Mesenchymal stem cell (in vitro differentiated cells and primary cell): ENCODE measurements at places on chromosomes 6 and 20.

DNA sequence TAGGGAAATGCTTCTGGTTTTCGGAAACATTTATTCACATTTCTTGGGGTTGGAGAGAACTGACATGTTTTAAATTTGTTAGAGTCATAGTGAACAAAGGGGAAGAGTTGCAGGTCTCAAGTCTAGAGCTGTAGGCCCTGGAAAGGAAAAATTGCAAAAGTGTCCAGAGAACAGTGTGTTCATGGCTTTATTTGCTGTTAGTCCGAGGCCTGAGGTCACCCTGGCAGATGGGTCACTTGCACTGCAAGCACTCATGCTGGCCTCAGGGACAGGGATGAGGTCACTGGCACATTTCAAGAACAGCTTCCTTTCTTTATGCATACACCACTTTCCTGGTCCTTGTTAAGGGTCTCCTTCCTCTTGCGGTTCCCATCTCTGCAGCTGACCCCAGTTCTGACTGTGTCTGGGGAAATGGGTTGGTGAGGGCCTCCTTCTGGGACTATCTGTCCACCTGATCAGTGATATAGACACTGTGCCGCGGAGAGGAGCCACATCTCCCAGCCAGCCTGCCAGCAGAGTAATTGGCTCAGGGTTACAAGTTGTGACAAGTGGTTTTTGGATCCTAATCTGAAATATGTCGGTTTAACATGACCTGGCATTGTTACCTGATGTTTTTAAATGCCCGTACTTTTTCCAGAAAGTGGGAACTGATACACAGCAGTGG, 194.0 kb downstream of the EYA4 start:
- DNase-seq = peak; percentile 18

DNA sequence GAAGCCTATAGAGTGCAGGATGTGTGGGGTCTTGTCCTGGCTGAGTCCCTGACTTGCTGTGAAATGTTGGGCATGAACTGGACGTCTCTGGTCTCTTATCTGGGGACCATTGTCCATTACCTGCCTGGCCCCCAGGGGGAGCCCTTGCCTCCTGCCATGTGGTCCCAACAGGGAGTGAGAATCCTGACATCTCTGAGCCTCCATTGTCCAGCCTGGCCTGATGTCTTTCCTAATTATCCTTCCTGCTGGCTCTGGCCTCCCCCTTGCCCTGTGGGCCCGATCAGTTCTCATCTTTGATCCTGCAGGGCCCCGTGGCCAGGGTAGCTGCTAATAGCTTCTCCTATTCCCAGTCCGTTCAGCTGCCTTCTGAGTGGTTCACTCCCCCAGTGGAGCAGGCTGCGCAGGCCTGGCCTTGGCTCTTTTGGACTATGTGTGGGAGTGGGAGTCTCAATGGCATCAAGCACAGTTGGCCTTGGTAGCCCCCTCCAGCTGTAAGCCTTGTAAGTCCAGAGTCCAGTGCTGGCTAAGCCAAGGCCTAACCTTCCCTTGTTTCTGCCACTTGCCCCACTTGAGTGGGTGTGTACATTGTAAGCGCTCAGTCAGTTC, 77.9 kb upstream of the RALY start:
- no peak for DNase-seq

- DNase-seq = peak; percentile 87
Measured at GRCh38 chr6:136737871-136738691, 54.2 kb downstream of the MAP3K5 start.

- no peak for DNase-seq
Measured at GRCh38 chr6:17856306-17856705, 131.1 kb downstream of the KIF13A start.

DNA sequence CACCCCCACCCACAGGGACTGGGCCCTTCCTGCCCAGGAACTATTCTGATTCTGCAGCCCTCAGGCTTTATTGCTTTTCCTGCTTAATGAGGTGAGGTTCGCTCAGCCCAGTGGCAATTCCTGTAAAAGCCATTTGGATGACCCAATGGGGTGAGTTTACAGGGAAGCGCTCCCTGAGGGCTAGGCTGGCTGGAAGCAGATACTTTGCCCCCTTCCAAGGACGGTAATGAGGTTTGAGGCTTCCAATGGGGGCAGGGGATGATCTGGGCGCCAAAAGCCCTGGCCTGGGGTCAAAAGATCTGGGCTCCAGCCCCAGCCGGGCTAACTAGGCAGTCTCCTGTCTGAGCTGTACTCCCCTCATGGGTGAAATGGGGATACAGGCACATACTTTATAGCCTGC, 41.8 kb downstream of the RIPOR3 start:
- no peak for DNase-seq
